ENCODE measurements at places on chromosomes 5 and 9.

DNA sequence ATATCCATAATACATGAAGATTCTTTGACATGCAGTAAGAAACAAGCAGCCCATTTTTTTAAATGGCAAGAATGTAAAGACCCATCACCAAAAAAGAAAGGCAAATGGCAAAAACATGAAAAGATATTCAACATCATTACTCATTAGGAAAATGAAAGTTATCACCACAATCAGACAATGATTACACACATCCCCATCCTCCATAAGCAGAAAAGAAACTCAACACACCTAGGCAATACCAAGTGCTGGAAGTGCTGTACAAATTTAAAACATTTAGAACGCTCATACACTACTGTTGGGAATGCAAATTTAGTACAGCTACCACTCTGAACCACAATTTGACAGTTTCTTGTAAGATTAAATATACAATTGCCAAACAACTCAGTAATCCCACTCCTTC is 466.7 kb downstream of the ACTL7B start:
- no peak for DNase-seq

- DNase-seq: no peak
These were observed 161.9 kb downstream of the ARSB start for GRCh38 chr5:78823196-78823595.

DNA sequence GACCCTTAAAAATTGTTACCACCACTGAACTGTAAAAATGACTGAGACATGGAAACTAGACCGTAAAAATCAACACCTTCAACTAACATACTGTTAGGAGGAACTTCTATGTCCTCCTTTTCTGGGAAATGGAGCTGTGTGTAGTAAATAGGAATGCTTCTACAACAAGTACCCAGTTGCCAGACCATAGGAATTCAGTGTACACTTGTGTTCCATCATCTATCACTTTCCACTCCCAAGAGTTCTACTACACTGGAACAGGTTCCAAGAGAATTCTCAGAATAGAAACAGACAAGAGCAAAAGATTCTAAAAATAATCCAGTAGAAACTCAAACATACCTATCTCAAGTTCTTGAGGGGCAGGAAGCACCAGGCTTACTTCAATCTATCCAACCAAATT is 23.6 kb downstream of the UBAP2 start:
- no peak for DNase-seq

- DNase-seq: no peak
These were observed 33.9 kb downstream of the DOCK2 start for GRCh38 chr5:169670769-169671525.

DNA sequence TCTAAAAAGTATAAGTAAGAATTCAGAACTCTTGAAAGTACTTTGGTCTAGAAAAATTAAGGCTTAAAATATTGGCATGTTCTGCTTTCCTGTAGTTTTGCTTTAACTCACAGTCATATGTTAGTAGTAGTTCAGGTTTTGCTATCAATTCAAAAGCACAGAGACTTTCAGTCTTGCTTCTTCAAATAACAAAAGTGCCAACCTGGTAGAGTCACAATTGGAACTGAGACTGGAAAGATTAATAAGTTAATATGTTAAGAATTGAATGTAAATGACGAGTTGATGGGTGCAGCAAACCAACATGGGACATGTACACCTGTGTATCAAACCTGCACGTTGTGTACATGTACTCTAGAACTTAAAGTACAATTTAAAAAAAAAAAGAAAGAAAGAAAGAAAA is 822.3 kb downstream of the MTRR start:
- no peak for DNase-seq

DNA sequence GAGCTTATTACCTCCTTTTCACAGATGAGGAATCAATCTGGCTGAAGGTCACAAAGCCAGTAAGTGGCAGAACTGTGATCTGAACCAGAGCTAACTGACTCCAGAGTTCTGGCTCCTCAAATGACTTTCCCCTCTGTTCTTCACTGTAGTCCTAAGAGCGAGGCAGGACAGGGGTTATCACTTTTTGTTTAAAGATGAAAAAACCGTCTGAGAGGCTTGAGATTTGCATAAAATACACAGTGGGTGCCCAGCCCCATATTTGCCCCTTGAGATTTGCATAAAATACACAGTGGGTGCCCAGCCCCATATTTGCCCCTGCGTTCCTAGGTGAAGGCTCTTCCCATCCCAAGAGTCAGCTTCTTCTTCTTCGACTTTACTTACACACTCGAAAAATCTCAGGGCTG is 667 bp downstream of the FBXO10 start:
- no peak for DNase-seq

- DNase-seq: no peak
These were observed 56.0 kb downstream of the ZFR start for GRCh38 chr5:32388432-32389129.

DNA sequence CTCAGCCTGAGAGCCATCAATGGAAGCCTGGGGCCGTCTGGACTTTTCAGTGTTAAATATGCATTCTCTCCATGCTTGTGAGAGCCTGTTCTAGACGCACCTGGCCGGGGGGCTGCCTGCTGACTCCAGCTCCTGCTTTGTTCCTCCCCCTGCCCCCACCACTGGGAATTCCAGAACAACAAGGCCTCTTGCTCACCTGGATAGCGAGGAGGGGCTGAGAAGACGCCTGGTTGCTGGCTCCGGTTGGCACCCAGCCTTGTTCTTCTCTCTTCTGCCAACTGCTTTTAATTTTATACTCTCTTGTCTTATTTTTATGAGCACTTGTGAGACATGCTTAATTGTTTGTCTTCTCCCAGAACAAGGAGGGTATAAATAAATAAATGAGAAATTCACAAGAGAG is 15.0 kb upstream of the RAPGEF1 start:
- no peak for DNase-seq

DNA sequence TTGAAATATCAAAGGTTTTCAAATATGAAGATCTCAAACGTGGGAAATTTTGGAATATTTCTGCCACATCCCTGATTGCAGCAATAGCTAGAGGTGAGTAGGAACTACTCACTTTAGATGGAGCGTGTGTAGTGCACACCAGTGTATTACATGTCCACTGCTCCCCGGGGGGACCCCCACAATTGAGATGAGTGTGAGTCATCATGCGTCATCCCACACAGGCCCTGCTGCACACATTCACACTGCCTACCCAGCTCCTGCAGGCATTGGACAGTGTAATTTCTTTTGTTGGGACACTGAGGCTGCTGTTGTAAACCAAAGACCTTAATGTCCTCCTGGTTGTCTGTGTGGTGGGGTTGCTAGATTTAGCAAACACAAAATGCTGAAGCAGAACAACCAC is 280.0 kb downstream of the GAS1 start:
- no peak for DNase-seq

DNA sequence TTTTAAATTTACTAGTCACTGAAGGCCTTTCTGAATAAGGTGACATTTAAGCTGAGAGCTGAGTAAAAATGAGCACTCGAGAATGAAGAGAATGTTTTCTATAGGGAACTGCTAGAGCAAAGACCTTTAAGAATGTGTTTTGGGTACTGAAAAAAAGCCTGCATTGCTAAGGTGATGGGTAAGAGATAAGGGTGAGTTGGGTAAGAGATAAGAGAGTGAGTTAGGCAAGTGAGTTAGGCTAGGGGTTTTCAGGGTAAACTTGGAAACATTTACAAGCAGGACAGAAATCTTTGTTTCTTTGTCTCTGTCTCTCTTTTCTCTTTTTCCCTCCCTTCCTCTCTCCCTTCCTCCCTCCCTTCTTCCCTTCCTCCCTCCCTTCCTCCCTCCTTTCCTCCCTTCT is 5.6 kb downstream of the RAD23B start:
- no peak for DNase-seq

DNA sequence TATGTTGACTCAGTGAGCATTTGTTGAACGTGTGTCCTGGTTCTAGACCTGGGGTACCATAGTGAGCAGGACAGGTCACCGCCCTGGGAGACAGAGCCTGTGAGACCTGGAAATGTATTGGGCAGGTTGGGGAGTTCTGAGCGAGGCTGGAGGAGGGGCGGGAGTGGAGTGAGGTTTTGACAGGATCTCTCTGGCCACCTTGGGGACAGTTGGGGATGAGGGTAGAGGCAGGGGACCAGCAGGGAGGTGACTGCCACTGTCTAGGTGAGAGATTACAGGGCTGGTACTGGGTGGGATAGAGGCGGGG is 7.4 kb downstream of the WNK2 start:
- no peak for DNase-seq

- DNase-seq: no peak
These were observed 3.5 kb upstream of the PHF2 start for GRCh38 chr9:93572636-93573515.
